ENCODE measurements at places on chromosomes 3 and 15.
A peak's percentile ranks its signal among the peaks of the same experiment; 100 is the strongest.

GRCh38 chr3:79015854-79016253 lies 751.9 kb downstream of the ROBO1 start:
- DNase-seq, result no peak

DNA sequence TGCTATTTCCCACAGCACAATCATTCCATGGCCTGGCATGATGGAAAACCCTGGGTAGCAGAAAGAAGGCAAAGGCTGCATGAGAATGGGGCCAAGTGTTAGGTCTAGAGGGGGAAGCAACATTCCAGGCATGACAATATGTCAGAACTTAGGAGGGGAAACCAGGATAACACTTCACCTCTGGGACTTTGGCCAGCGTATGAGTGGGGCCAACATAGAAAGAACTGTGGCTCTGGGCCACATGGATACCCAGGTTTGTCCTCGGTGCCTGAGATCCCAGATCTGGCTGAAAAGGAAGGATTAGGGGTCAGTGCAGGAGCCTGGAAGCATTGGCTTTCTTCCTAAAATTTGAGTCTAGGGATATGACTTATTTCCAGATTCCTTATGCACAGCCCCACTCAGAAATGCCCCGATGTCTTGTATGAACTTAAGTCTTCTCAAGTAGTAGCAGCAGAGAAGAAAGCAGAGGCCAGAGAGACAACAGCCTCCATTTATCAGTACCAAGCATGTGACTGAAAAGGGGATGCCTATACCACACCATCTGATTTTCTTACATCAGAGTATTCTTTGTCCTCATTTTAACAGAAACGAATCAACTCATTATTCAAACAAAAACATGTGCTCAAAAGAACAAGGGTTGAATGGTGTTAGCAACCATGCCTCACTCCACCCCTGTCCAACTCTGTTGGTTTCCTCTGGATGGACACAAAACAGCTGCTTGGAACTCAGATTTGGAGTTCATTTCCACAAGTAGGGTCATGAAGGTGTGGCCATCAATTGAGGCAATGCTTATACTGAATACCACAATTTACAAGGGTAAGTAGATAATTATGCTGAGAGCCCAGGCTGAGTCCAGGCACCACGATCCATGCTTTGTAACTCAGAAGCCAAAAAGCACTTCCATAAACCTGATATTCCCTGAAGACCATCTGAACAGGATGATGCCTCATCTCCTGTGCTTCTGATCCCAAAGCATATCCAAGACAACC lies 43.7 kb upstream of the NDUFB4 start:
- no peak for DNase-seq

DNA sequence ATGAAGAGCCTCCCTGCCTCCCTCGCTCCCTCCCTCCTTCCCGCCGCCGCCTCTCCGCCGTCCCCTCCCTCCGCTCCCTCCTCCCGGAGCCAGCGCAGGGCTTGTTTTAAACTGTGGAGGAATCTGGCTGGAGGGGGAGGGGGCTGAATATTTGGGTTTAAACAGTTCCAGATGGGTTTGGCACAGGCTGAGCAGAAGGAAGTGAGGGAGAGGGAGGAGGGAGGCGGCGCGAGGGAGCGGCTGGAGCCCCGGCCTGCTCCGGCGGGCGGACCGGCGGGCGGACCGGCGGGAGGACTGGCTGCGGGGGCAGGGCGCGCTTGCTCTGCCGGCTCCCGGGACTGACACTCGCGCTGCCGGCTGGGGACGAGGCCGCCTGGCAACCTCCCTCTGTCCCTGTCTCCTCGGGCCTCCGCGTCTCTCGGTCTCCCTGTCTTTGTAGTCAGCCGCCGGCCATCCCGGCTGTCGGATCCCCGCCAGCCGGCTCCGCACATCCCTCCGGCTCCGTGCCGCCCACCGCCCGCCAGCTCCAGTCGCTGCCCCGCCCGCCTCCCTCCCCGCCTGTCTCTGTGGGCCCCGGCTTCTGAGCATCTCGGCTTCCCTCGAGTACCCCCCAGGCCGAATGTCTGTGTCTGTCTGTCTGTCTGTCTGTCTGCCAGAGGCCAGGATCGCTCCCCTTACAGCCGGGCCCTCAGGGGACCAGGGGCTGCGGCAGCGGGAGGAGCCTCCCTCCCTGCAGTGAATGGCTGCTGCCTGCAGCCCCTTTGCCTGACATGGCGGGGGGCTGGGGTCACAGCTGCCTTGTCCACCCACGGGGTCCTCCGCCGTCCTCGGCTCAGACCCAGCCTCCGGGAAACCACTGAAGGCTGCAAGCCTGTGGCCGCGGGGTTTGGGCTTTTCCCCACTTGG lies 7.6 kb downstream of the EPHB3 start:
- peak; percentile 99 for DNase-seq

DNA sequence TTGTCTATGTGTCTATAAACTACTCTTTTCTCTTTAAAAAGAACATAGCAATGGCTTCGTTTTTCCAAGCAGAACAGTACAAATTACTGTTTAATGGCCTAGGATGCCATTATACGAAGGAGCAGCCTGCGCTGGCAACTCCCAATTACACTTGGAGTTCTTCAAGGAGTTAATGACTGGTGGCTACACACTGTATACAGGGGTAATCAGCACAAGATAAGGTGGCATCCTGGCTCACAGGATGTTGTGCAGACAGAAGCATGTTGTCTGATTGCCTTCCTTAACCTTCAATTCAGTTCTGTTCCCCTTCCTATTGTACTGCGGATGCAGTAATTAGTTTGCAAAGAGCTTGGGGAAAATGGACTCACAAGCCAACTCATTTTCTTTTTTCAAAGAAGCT lies 250.7 kb upstream of the ROBO2 start:
- DNase-seq, result no peak

DNA sequence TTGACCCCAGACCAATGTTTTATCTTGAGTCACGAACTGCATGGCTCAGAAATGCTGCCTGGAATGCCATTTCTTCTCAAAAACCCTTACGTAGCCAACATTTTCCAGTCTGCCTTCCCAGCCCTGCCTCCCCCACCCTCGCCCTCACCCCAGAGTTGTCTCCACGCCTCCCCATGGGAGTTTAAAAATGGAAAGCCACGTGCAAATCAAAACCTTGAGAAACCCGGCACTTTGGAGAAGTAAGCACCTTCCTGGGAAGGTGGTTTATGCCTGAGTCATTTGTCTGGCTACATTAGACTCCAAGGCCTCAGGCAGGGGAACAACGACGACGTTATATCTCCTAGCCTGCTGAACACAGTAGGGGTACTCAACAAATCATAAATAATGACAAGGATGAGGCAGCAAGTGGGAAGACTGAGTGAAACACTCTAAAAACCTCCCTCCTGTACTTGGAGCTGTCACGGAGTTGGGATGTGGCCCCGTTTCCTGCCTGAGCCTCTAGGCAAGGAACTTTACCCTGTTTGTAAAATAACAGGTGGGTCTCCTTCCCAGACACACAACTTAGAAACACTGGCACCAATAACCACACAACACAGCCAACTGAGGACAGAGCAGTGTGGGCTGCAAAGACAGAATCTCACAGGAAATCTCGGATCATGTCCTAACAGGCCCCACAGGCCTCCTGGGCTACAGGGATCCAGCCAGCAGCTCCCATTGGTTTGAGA lies 179.1 kb downstream of the NTRK3 start:
- DNase-seq, result peak; percentile 60

GRCh38 chr3:53604232-53604631 lies 109.8 kb downstream of the CACNA1D start:
- DNase-seq, result no peak

- peak; percentile 97 for DNase-seq
These were observed 87.0 kb upstream of the ALDH1L1 start for GRCh38 chr3:126267169-126267975.

DNA sequence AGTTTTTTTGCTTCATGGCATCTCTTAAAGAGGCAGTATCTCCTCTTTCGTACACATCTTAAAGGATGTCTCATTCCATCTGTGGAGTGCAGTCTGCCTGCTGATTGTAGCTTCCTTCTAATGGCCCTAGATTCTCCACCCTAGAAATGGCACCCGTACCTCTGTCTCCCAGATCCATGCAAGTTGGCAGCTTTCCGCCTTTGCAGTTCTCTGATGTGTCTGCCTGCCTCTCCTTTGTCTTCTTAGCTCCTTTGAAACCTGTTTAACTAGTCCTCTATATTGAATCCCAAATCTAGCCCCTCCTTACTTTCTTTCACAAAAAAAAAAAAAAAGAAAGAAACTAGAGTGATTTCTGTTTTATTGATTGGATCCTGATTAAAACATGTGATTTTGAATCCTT lies 1025.0 kb downstream of the ZPLD1 start:
- no peak for DNase-seq

Measured in AG10803 (cell line).